ENCODE measurements at places on chromosomes 3 and 15.
A peak's percentile ranks its signal among the peaks of the same experiment; 100 is the strongest.

DNA sequence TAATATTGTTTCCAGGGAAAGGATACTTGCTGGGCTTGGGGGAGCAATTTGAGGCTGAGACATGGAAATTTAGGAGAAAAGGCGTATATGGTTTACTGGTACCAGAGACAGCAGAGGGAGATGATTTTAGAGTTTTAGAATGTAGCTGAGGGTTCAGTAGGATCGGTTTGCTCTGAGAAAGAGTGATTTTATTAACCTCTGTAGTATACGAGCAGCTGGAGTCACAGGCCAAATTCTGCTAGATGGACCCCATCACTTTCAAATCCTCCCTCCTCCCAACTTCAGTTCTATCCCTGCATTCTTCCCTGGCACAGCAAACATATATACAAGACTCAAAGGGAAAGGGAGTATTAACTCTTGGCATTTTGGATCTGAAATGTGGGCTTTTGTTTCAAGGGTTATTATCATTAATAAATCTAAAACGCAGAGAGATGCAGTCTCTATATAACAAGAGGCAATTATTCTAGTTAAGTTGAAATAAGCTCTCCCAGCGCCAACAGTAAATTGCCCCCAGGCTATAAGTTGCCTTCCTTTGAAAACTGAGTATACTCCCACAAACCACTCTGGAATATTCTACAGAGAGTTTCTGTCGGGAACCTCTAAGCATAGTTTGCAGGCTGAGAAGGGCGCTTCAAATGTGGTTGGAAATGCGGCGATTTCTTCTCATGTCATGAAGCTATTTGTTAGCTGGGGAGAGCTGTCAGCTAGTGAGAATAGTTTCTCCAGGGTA is 5.4 kb downstream of the CRABP1 start:
- DNase-seq: no peak

DNA sequence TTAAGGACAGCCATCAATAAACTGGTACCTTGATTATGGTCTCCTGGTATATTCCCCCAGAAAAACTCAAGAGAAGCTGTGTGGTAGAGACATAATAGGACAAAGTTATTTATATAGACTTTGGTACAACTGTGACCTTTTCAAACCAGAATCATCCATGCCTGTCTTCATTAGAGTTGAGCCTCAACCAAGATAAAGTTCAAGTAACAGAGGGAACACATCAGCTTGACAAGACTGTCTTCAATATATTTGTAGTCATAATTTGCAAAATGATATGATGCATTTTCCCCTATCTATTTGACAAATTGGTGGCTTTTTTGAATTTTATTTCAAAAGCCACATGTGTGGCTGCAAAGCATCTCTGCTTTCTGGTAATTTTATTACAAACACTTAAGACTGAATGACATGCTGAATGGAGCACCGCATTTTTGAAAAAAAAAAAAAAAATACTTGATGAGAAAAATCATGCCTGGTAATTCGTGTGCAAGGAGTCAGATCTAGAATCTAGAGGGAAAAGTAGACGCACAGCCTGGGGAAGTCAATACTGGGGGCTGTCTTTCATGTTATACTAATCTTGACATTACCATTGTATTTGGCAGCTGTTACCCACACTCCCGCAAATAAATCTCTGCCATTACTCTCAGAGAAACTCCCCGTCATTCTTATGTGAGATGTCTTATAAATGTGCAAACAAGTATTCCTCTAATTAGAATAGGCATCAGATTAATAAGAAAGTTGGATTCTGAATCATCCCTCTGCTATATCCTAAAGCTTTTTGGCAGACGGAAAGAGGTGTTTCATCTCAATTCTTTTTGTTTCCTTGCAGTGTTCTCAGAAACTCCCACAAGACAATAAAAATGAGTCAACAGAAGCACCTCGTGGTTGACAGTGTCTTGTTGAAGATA is 554.8 kb upstream of the CBLB start:
- no peak for DNase-seq

GRCh38 chr3:33322412-33322811 is 45.2 kb downstream of the FBXL2 start:
- no peak for DNase-seq

DNA sequence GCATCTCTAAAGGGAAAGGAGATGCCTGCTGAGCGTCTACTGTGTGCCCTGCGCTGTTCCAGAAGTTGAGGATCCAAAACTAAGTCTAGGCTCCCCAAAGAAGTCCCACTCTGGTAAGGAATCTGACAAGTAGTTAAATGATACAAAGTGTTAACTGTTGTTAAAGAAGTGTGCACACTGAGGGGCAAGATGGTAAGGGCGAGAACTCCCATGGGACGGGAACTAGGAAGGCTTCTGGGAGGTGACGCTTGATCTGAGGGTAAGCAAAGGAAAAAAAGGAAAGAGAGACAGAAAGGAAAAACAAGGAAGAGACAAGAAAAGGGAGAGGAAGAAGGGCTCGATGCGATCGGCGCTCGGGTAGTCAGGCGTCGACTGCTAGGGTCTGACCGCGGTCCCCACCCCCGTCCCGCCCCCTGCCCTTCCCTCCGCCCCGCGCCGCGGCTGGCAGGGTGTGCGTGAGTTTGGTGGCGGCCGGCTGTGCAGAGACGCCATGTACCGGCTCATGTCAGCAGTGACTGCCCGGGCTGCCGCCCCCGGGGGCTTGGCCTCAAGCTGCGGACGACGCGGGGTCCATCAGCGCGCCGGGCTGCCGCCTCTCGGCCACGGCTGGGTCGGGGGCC is at the start of gene LACTB:
Gene LACTB, plus strand, starts transcription at position 480 of the 620 bp plus-strand sequence. Its CDS starts 11 bp downstream, at position 491.
- DNase-seq: peak; percentile 91

GRCh38 chr15:69104050-69104750 is 56.2 kb upstream of the GLCE start:
- no peak for DNase-seq

DNA sequence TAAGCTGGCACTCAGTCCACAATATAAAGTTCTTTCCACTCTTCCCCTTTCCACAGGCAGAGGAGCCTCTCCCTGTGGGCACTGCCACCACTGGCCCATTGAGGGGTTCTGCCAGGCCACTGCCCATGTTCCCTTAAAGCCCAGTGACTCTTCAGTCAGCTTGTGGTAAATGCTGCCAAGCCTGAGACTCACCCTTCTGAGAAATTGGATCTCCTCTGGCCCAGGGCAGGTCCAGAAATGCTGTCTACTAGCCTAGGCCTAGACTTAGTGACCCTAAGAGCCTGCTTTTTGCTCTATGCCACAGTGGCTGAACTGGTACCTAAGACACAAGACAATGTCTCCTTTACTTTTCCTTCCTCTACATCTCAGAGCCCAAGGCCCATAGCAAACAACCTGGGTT is 295.8 kb downstream of the RBMS3 start:
- DNase-seq: no peak

DNA sequence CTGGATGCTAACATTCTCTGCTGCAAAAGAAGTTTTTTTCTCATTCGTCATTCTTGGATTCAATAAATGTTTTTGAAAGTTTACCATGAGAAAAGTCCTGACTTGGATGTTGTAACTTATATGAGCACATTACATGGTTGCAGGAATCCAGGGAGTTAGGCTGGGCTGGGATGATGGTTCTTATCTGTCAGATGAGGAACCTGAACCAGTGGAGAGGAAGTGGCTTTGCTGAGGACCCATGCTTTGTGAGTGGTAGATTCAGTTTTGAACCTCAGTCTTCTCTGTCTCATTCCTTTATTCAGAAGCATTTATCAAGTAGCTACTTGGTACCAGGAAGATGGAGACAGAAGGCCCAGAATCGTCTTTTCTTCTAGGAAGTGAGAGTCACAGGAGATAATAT is 3.7 kb upstream of the GASK1A start:
- no peak for DNase-seq

- no peak for DNase-seq
Observed at GRCh38 chr3:108062051-108062450, 28.8 kb downstream of the CD47 start.

Data from glutamatergic neuron (in vitro differentiated cells).